ENCODE measurements at places on chromosomes 7 and 10.

GRCh38 chr10:92849234-92849525, 860 bp downstream of the EXOC6 start:
- DNase-seq = no peak

DNA sequence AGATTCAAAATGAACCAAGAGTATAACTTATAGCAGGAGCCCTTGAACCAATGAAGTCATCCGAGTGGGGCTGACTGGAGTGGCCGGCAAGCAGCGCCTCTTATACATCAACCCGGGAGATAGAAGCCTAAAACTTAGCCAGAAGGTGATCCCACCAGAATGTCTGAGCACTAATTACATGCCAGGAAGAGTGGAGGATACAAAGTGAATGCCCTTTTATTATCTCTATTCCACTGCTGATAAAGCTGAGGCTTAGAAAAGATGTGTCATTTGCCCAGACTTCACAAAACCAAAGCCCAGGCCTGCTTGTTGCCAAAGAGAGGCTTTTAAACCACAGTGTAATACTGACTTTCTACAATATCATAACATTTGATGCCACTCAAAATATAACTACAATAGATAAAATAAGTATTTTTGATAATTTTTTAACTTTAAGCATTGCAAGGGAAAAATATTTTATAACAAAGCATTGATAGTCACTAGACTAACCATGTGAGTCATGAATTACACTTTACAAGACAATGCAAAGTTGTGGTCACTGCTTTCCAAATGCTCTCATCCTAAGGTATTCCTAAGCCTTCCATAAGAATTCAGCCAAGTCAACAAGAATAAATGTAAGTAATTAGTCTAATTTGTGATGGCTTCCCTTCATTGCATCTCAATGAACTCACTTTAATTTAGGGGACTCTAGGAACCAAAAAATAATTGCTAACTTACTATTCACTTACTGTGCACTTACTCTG, 58.6 kb upstream of the ARID5B start:
- no peak for DNase-seq

DNA sequence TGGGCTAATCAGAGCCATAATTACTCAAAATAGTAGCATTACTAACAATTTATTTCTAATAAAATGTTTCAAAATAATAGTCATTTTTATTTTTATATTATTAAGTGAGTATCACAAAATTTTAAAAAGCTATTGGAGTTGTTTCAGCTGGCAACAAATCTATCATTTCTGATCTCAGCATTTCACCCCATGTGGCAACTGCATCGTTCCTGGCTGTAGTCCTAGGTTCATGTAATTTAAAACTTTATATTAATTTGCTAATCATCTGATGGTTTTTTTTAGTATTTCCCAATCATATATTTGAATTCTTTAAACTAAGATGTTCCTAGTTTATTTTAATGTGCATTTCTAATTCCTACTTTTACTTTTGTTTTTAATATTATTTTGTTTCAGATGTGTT, 293.0 kb upstream of the AKR1E2 start:
- DNase-seq = no peak

DNA sequence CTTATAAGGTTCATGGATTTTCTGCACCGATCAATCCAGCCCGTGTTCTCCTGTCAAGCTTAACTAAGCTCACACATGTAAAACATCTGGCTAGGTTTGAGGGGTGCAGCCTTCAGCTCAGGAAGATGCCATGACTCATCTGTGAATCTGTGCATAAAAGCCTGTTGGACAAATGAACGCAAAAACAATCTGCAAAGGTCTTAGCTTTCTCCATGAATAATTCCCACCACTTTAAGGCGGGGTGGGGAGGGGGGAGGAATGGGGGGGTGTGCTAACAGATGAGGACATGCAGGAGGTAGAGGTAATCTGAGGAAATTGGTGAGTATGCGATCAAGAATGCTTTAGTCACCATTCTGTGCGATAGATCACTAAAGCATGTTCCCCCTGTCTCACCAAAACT, 4.8 kb downstream of the DOCK4 start:
- no peak for DNase-seq

- no peak for DNase-seq
Measured at GRCh38 chr10:44385696-44386441, 972 bp upstream of the CXCL12 start.

DNA sequence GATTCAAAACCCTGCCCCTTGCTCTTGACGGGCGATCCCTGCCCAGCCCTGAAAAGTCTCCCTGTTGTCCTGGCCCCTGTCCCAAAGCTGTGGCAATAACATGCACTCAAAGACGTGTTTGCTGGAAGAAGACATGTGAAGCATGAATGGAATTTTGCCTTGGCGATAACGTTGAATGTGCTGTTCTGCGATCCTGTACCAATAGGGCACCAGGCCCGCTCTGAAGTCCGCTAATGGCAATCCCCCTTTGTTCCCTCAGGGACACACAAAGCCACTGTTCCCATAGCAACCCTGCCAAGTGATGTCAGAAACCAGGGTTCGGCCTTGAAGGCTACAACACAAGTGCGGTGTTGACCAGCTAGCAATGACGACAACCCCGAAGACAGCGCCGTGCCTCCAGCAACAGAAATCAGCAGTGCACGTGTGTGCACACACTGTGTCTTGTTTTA, 284.6 kb downstream of the KLF6 start:
- DNase-seq = no peak

- DNase-seq = peak; percentile 37
Measured at GRCh38 chr10:49512121-49512809, 26.7 kb downstream of the ERCC6 start.

DNA sequence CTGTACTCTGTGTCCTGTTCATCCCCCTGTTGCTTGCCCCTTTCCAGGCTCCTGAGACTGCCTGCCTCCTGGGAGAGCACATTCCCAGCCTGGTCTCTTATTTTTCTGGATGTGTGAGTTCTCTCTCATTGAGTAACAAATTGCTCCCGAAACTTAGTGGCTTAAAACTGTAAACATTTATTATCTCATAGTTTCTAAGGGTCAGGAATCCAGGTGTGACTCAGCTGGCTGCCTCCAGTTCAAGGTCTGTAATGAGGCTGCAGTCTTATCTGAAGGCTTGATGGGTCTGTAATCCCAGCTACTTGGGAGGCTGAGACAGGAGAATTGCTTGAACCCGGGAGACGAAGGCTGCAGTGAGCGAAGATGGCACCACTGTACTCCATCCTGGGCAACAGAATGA, 53.6 kb upstream of the PRR15 start:
- no peak for DNase-seq

DNA sequence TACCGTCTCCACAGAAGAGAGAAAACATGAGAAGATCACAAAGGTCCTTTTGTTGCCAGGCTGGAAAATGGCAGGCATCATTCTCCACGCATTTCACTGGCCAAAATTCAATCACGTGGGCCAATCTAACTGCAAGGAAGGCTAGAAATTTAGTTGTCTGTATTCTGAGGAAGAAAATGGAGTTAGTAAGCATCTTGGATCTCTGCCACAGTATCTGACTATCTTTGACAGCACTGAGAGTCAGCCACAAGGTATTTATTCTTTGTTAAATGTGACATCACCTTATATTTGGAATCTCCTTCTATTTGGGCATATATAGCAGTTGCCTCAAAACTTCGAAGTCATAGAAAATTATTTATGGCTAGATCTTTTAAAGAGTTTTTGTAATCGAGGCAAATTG, 213.9 kb downstream of the NSUN6 start:
- no peak for DNase-seq

- peak; percentile 27 for DNase-seq
Measured at GRCh38 chr10:91162050-91162494, 58.4 kb upstream of the PCGF5 start.

DNA sequence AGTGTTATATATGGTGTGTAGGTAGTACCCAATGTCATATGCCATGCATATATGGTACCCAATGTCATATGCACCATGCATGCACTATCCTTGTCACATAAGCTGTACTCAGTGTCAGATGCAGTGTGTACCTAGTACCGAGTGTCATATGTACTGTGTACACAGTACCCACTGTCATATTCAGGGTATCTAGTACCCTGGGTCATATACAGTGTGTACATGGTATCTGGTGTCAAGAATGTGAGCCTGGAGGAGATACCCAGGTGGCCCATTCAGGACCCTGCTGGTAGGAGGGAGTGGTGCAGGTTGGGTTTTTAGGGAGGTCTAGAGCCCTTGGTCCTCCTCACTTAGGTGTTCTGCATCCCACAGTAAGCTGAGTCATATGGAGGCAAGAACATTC, 1.8 kb downstream of the ZMYND11 start:
- DNase-seq = peak; percentile 61

DNA sequence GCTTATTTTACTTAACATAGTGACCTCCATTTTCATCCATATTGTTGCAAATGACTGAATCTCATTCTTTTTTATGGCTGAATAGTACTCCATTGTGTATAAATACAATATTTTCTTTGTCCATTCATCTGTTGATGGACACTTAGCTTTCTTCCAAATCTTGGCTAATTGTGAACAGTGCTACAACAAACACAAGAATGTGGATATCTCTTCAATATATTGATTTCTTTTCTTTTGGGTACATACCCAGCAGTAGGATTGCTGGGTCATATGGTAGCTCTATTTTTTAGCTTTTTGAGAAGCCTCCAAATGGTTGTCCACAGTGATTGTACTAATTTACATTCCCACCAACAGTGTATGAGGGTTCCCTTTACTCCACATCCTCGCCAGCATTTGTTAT, 58.0 kb downstream of the CREB5 start:
- no peak for DNase-seq

DNA sequence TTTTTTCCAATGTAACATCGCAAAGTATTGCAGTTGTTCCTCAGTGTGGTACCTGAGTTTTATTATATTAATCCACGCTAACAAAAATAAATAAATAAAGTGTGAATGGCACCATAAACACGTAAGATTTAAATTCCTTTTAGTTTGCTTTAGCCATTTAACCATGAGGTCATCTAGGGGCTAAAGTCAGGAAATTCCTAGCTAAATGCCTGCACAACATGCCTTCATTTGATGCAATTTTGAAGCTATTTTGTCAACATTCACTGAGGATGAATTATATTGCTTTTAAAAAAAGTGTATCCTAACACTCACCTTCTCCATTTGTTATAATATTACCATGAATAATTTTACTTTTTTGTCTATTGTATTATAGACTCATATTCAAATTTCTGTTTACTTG, 714.4 kb downstream of the GATA3 start:
- DNase-seq = no peak

DNA sequence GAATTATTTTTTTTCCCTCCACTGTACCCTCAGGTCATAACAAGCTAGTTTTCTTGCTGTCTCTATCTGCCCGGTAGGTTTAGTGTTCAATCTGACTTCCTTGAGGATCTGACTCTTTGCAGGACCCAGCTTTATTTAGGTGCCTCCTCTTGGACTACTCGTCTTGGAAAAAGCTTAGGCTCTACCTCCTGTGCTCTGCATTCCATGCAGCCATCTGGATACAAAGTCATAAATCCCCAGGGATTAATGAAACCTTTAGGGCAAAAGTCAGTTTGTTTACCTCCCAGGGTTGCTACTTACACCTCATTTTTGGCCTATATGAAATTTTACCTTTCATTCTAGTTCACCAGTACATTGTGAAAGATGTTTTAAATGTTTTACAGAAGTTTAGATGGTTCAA, 8.0 kb downstream of the STAG3 start:
- no peak for DNase-seq

DNA sequence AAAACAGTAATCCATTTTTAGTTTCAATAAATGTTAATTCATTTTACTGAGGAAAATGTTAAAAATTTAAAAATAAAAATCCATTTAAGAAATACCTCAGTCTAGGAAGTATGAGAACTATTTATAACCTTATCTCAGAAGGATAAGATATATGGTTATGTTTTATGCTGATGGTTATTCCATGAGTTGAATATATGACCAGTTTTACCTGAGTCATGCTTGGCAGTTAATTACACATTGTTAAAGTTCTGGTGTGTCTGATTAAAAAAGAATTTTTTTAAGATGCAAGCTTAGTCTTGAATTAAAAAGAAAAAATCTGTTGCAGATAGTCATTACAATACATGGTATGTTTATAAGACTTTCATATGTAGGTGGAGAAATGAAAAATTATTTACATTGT, 191.7 kb downstream of the ARL4A start:
- no peak for DNase-seq

DNA sequence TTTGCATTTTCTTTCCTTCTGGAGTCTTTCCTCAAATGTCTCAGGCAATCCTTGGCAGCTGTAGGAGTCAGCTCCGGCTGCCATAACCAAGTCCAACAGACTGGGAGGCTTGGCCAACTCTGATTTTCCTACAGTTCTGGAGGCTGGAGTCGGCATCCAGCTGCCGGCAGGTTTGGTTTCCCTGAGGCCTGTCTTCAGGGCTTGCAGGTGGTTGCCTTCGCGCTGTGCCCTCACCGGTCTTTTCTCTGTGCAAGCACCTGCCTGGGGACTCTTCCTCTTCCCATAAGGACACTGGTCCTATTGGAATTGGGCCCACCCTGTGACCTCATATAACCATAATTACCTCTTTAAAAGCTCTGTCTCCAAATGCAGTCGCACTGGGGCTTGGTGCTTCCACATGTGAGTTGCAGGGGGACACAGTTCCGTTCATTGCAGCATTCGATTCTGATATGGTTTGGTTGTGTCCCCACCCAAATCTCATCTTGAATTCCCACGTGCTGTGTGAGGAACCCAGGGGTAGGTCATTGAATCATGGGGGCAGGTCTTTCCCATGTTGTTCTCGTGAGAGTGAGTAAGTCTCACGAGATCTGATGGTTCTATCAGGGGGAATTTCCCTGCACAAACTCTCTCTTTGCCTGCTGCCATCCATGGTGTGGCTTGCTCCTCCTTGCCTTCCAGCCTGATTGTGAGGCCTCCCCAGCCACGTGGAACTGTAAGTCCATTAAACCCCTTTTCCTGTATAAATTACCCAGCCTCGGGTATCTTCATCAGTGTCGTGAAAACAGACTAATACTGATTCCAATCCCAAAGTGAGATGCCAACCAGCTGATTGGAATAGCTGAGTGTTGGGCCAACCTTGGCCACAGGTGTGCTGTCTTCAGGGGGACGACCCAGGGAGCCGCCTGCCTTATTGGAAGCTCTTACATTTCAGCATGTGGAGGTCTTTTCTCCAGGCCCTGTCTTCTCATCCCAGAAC, 7.9 kb downstream of the GALNTL5 start:
- DNase-seq = no peak

DNA sequence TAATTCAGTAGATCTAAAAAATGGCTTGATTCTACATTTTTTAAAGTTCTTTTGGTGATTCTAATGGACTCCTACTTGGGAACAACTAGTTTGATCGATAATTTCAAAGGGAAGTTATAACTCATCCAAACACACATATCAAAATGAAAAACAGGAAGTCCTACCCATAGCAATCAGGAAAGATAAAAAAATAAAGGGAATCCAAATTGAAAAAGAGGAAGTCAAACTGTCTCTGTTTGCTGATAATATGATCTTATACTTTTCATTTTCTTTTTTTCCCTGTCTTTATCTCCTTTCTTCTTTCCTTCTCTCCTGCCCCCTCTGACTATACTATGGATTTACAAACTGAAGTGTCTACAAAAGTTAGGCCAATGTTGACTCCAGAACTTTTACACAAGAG, 118.8 kb downstream of the IQUB start:
- no peak for DNase-seq

DNA sequence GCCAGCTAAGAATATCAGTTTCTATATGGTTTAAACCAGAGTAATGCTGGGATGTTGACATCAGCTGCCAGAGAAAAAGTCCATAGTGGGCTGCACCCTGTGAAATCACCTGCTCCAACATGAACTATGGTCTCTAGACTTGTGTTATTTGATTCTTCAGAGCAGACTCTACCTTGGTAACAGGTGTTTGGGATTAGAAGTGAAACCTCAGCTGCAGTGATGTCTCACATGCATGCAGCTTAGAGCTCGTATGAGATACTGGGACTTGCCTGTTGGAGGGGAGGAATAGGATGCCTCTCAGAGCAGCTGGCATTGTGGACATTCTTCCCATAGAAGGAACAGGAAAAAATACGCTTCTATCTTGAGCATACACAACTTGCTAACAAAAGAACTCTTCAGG, 287.1 kb upstream of the CSTF2T start:
- DNase-seq = no peak

Data from DND-41 (cell line).